ENCODE measurements at places on chromosomes 2 and 18.

DNA sequence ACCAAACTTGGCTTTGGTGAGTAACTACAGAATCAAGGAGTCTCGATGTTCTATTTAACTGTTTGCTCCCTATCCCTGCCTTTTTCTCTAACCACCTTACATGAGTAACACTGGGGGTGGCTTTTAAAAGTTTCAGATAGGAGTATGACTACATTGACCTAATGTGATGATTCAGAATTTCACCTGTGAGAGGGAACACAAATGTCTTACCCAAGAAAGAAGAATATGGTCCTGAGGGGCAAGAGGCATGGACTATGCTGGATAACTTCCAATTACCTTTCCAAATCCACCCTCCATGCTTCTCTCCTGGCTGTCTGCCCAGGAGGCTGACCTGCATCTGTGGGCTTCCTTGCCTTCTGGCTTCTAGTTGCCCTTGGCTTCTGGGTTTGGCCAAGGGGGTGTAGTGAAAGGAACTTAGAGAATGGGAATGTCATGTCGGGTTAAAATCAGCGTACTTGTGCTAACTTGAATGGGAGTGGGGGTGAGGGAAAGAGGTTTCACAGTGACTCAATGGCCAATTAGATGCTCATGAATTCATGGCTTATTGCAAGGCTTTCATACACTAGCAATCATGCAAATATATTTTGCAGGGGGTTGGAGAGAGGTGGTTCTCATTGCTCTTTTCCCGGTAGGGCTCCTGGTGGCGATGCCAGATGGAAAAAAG lies 5.3 kb upstream of the IL36G start:
- no peak for DNase-seq

- no peak for DNase-seq
These were observed 188.7 kb upstream of the NRXN1 start for GRCh38 chr2:51220606-51221005.

- DNase-seq, result no peak
These were observed 986.7 kb upstream of the CDH2 start for GRCh38 chr18:29163596-29163995.

- DNase-seq, result no peak
These were observed 219.7 kb upstream of the EPHA4 start for GRCh38 chr2:221791844-221792243.

DNA sequence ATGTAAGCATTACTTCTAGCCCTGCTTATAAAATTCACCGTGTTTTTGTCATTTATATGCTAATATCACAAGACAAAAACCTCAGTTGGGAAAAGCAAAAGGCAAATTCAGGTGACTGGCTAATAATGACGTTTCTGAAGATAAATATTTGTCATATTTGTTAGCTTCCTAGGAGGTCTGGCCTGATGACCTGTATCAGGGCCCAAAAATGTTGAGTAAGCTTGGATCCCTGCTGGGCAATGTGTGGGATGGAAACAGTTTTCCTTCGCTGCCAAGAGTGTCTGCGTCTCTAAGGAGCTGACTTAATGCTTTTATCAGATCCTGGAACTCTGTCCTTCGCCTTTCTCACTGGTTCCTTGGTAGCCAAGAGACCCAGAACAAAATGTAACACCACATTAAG lies 230.1 kb upstream of the PXDN start:
- peak; percentile 35 for DNase-seq

- no peak for DNase-seq
These were observed 175.8 kb downstream of the MYCN start for GRCh38 chr2:16115881-16116830.

DNA sequence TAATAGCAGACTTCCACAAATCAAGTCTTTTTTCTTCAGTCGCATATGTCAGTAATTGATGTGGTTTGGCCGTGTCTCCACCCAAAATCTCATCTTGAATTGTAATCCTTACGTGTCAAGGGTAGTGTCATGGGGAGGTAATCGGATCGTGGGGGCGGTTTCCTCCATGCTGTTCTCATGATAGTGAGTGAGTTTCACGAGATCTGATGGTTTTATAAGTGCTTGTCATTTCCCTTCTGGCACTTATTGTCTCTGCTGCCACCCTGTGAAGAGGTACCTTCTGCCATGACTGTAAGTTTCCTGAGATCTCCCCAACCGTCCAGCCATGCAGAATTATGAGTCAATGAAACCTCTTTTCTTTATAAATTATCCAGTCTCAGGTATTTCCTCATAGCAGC lies 478.8 kb downstream of the PTPRM start:
- DNase-seq, result no peak

- no peak for DNase-seq
These were observed 19.3 kb downstream of the TTC39C start for GRCh38 chr18:24033641-24034412.

DNA sequence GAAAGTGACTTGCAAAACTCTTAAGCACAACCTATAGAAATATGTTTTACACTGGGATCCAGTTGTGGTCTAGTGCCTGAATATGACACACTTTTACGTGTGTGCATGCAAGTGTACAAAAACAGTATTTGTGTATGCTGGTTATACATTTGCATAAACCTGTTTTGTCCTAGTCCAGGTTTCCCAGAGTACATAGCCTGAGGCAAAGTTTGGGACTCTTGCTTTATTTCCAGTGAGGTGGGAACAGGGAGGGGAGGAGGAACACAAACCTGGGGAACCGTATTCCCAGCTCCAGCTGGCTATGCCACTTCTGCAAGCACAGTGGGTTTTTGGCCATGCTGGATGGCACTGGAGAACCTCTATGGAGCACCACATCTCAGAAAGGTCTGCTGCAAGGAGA lies 481.1 kb upstream of the HS6ST1 start:
- DNase-seq, result no peak

- DNase-seq, result no peak
These were observed 45.0 kb downstream of the BCL11A start for GRCh38 chr2:60508339-60508917.

GRCh38 chr2:242004223-242004901 lies 134.8 kb downstream of the RTP5 start:
- DNase-seq, result no peak

- DNase-seq, result no peak
These were observed at the start of gene DNAJC5G for GRCh38 chr2:27275211-27276150. TSS of gene DNAJC5G (plus strand) at chr2:27275433. CDS start at chr2:27276729, 1,296 bp downstream.

DNA sequence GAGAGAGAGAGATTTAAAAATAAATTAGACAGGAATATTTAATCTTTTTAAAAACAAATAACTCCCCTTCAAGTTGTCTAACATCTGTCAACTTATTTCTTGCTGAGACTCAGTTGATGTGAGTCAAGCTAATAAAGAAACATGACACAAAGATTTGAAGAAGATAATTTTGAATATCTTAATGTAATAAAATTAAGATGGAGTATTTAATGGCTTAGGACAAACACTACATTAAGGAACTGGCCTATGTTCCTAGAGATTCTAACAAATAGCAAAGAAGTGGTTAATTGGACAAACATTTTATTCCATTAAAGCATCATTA lies 134.0 kb downstream of the INSIG2 start:
- DNase-seq, result no peak

GRCh38 chr2:197628043-197628500 lies 47.3 kb downstream of the RFTN2 start:
- DNase-seq, result no peak

- no peak for DNase-seq
These were observed 9.9 kb downstream of the DNMT3A start for GRCh38 chr2:25331686-25332365.

DNA sequence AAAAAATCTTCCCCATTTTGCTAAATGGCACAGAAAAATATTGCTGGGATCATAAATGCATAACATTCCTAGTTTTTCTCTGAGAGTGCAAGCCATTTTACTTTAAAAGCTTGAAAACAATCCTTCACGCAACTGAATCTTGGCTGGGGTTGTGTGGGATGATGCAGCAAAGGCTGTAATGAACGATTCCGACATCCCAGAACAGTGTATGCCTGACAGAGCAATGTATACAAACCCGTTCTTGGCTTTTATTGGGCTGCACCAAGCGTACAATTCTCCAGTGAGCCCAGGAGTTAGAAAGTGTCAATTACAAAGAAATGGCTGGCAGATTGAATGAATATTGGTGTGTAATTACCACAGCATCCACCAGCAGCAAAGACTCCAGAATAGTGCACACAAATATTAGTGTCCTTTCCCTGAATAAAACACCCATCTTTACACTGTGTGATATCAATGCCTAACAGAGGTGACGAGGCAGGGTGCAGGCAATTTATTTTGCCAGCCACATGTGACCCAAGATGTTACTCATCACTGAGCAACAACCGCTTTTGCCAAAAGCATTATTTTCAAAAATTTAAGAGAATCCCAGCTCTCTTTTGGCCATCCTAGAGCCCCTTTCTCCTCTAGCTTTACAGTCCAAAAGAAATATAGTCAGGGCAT lies 578.6 kb upstream of the CHAC2 start:
- no peak for DNase-seq
